ENCODE measurements at places on chromosomes 2 and 18. TPM values are rescaled to one million over a fixed set of nuclear protein-coding genes. Genes with fewer than 3 reads are reported as not detected.

HNMT gene
- 43.6 TPM for total RNA-seq

NFU1 gene
- total RNA-seq = 60.9 TPM

CNDP2 gene
- 60.4 TPM for total RNA-seq

ACVR1C gene
- total RNA-seq = 3.5 TPM

SERPINB13 gene
- total RNA-seq = under 0.01 TPM

B3GNT7 gene
- 9.0 TPM for total RNA-seq

SLC5A7 gene
- total RNA-seq = 14.3 TPM

AGAP1 gene
- 63.7 TPM for total RNA-seq

CAVIN2 gene
- 5.3 TPM for total RNA-seq

NOL4 gene
- total RNA-seq = 71.3 TPM

PSD4 gene
- 4.4 TPM for total RNA-seq

TMEM247 gene
- not detected for total RNA-seq

COL5A2 gene
- total RNA-seq = 19.1 TPM

ITPRIPL1 gene
- 1.6 TPM for total RNA-seq

ICOS gene
- total RNA-seq = not detected

DHRS9 gene
- total RNA-seq = 1.6 TPM

GNAL gene
- total RNA-seq = 122 TPM

CD8A gene
- total RNA-seq = 1.6 TPM

MRPL30 gene
- total RNA-seq = 64.6 TPM
